Caco-2 (cell line): ENCODE measurements at places on chromosomes 7 and 10.

- DNase-seq = peak; percentile 30
These were observed 367.7 kb upstream of the SEMA3D start for GRCh38 chr7:85554236-85555178.

- peak; percentile 75 for DNase-seq
These were observed at the start of gene GTF2I for GRCh38 chr7:74657692-74658177. GTF2I (plus strand) TSS chr7:74657718; CDS start chr7:74689129, 31,411 bp downstream.

DNA sequence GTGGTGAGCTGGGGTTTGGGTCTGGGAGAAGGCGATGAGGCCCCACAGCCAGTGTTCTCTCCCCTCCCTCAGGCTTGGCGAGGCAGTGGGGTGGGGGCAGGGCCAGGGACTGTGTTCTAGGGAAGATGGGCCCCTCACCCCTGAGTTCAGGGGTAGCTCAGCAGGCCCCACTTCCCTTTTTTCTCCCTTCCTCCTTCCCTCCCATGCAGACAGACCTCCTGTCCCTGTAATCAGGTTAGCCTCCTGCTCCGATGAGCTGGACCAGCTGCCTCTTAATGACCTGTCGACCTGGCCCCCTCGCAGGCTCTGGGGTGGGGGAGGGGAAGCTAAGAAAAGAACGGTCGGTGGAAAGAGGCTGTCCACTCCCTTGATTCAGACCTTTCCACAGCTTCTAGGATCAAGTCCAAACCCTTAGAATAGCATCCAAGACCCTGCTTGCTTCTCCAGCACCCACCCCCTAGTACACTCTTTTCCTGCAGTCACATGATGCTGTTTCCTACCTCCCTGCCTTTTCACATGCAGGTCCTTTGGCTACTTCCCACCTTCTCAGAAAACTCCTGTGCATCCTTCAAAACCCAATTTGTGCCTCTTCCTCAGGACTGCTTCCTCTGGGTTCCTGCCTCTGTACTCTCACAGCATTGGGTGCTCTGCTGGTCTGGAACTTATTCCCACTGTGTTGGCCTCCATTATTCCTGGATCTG is 64.1 kb downstream of the ZMIZ1 start:
- no peak for DNase-seq

DNA sequence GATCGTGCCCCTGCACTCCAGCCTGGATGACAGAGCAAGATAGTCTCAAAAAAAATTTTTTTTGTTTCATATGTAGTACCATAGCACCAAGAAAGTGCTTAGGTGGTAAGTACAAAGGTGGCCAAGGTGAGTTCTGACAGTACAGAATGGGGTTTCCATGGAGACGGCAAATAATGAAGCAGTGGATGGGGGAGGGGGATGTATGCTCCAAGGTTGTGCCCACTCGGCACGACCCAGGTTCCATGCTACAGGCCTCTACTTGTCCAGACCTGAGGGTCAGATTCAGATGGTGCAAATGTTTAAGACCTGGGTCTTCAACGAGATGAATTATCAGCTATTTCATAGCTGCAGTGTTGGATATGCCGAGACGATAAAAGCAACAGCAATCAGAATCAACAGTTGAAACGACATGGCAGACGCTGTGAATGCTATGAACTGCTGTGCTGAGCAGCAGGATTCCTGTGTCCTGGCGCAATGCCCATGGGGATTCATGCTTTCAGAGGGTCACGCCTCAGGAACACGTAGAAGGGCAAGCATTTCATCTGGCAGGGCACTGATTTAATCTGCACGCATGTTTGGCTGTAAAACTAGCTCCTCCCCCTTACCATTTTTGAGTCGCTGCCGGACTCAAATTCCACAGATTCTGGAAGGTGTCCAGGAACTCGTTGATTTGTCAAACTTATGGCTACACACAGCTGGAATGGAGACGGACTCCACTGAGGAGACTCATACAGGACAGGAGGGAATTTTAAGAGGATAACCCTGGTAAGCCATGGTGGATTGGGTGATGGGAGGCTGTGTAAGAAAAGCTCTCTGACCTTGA is 256.5 kb downstream of the FRMD4A start:
- peak; percentile 57 for DNase-seq

DNA sequence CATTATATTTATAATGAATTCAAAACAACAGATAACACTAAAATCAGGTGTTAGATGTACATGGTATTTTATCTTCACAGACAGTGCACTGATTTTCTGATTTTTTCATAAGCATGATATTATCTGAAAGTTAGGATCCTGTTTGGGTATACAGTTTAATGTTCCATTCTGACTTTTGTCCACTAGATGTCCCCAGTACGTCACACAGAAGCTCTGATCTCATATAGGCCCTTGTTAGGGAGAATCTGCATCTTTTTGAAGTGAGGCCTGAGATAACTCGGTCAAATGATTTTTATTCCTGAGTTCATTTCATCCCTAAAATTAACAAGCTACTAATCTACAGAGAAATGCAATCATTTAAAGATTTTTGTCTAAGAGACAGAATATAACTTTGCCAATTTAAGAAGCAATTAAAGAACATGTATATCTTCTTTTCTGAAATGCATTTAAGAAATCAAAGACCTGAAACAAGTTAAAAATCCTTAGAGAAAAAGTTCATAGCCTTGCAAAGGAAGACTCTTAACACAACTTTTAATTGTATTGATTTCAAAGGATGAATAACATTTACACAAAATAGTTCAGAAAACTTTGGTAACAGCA is 72.0 kb upstream of the TES start:
- DNase-seq = peak; percentile 69

DNA sequence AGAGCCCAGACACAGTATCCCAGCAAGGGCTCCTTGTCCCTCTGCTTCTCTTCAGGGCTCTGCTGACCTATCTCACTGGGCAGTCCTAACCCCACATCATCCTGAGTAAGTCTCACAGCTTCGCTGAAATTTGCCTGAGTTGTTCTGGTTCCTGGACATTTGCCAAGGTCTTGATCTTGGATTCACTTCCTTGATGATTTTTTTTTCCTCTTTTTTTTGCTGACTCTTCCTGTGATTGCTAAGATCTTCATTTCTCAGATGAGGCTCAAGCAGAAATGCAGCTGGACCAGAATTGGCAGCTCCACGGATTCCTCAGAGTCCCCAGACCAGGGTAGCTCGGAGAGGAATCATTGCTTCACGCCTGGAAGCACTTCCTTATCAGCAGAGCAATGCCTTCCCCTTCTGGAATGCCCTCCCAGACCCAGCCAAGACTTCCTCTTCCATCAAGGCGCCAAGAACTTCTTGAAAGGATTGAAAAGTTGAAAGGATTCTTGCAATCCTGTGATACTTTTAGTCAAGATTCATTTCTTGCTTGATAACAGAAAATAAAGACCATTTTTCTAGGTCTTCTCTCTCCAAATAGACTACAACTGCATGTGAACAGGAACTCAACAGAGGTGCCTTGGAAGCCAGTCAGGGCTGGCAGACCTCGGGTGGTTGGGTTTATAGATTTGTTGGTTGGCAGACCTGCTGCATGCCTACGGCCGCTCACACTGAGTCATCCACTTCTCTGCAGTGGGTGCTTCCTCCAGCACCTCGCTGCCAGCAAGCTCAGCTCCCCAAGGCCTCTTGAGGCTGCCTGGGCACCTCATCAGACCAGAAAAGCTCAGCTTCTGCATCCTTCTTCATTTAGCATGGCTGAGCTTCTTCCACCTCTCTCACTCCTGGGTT is 8.8 kb upstream of the AFAP1L2 start:
- peak; percentile 27 for DNase-seq

DNA sequence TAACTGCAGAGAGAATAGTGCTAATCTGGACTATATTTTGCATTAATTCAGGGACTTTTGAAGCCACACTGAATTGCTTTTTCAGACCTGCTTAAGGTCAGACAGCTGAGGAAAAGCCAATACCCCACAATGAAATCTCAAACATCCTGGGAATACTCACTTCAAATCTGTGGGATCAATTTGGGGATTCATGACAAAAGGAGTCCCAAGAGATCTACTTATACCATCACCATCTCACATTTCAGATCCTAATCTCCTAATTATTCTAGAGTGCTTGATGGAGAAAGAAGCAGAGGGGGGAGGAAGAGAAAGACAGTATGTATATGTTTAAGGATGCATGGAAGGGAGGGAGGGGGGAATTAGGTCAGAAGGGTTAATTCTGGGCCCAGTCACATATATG is 202.2 kb downstream of the CACNA2D1 start:
- DNase-seq = no peak

GRCh38 chr10:73588656-73589055 is 2.5 kb downstream of the USP54 start:
- DNase-seq = no peak

DNA sequence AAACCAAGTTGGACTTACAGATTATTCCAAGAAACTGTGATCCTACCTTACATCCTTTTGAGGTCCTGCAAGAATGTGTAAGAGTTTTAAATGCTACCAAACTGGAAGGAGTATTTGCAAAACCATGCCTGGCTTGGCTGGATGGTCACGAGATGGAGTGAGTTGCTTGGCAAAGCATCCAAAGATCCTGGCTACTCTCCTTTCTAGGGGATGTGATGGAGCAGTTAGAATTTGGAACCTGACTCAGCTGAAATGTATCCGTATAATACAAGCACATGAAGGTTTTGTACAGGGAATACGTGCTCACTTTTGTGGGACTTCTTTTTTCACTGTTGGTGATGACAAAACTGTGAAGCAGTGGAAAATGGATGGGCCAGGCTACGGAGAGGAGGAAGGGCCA is 13.3 kb upstream of the SYPL1 start:
- DNase-seq = no peak

- peak; percentile 47 for DNase-seq
These were observed 118.2 kb upstream of the NANOS1 start for GRCh38 chr10:118911363-118911762.

DNA sequence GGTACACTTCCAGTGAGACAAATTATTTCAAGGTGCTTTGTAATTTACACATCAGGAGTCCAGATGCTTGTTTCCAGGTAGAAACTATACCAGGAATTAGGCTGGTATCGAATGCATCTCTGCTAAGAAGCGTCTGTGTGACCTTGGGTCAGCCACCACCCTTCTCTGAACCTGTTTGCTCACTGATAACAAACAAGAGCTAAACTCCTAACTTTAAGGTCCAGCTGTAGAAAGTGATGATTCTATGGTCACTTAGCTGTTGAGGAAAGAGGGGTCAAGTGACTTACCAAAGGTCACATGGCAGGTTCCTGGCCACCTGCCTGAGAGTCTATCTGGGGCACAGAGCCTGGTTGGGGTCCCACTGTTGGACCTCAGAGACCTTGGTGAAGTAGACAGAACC is 95.4 kb downstream of the HIF1AN start:
- DNase-seq = no peak

DNA sequence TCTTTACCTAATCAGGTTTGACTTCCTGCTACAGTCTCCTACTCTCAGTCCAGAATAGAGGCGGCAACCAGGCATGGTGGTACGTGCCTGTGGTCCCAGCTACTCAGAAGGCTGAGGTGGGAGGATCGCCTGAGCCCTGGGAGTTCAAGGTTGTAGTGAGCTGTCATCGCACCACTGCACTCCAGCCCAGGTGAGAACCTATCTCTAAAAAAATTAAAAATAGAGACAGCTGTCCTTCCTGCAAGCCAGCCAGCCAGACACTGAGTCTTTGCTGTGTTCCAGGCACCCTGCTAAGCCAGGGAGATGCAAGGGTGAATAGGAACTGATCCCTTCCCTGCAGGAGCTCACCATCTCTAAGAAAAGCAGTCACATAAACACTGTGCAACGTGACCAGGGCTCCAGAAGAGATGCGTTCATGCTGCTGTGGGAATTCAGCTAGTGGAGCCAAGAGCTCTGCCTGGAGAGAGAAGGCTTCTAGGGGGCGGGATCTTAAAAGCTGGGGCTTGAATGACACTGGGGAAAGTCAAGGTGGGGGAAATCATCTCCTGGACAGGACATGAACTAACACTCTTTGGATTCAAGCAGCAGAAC is 22.1 kb upstream of the SLIT1 start:
- no peak for DNase-seq

DNA sequence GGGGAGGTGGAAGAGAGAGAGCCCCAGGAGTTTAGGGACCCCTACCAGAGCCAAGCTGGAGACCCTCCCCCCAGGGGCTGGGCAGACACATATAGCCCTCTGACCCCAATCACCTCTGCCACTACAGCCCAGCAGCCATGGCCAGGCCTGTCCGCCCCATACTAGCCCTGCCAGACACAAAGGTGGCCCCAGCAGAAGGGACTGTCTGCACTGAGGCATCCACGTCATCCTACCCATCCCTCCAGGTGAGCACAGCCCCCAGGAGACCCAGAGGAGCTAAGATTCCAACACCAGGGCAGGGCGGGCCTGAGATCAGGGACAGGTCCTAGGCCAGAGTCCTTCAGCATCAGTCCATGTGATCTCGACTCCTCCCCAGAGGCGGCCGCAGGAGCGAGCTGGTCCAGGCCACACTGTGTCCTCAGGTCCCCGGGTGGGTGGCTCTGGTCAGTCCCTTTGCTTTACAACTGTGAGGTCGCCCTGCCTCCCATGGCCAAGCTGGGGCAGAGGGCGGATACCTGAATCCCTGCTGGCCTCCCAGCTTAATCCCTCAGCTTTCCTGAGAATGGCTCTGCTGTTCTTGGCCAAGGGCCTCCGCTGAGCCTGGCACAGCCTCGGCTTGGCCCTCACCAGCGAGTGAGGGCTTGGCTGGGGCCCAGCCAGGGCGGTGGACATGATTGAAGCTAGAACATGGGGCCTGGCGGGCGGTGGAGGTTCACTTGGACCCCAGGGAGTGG is 14.3 kb upstream of the ELN start:
- DNase-seq = no peak

GRCh38 chr10:6108631-6109443 is 20.0 kb downstream of the RBM17 start:
- DNase-seq = no peak

GRCh38 chr10:24469993-24470392 is 253.7 kb downstream of the ARHGAP21 start:
- DNase-seq = no peak

GRCh38 chr7:131619336-131620305 is 63.2 kb upstream of the PODXL start:
- peak; percentile 90 for DNase-seq

- no peak for DNase-seq
These were observed 417.9 kb downstream of the AUTS2 start for GRCh38 chr7:70016044-70016770.

DNA sequence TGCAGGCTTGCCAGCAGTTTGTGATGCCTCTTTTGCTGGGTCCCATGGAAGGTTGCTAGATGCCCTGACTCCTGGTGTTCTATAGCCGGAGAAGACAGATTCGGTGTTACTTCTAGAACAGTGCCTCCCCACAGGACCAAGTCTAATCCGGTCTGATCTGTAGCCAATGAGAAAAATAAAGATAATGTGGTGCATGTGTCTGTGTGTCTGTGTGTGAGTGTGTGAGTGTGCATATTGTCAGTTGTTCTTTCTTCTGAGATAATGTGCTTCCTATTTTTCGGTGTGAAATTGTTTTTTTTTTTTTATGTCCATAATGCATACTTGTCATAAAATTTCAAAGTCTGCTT is 29.7 kb upstream of the ZNRF2 start:
- no peak for DNase-seq
